Left lung (tissue), 14 donors: ENCODE measurements at places on chromosomes 2 and 18. TPM values are rescaled to one million over a fixed set of nuclear protein-coding genes. Genes with fewer than 3 reads are reported as not detected.

DLGAP1 gene
- 4.0 TPM for total RNA-seq

APCDD1 gene
- 49.0 TPM for total RNA-seq

- no peaks in the 10 kb centered on the region for H3K4me1 ChIP-seq
- DNase-seq, result no peak
- no peak overlapping the region for H3K27ac ChIP-seq
- no peaks in the 10 kb centered on the region for H3K27me3 ChIP-seq
These were observed 23.2 kb downstream of the IL1B start for GRCh38 chr2:112813280-112813966.

DNA sequence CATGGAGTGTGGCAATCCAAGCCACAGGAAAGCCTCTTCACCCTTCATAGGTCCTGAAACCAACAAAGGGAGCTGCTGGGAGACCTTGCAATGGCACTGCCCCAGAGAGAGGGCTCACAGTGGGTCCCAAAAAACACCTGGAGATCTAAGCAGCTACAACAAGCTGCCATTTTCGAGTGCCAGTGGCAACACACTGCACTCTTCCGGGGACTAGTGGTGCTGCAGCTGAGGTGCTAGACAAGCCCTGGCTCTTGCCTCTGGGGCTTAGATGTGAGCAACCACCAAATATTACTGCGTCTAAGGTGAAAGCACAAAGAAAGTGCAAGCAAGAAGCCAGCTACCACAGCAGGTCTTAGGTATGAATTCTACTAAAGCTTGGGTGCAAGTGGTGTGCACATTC lies 192.9 kb downstream of the NOL4 start:
- H3K27me3 ChIP-seq, result no peaks in the 10 kb centered on the region
- no peak for DNase-seq
- H3K27ac ChIP-seq, result no peak overlapping the region
- no peak overlapping the region for H3K4me3 ChIP-seq
- no peaks in the 10 kb centered on the region for H3K36me3 ChIP-seq

- DNase-seq, result no peak
- H3K4me3 ChIP-seq, result no peak overlapping the region
- no peaks in the 10 kb centered on the region for H3K27me3 ChIP-seq
- no peaks in the 10 kb centered on the region for H3K4me1 ChIP-seq
These were observed 8.6 kb downstream of the ALPI start for GRCh38 chr2:232464544-232464885.

DNA sequence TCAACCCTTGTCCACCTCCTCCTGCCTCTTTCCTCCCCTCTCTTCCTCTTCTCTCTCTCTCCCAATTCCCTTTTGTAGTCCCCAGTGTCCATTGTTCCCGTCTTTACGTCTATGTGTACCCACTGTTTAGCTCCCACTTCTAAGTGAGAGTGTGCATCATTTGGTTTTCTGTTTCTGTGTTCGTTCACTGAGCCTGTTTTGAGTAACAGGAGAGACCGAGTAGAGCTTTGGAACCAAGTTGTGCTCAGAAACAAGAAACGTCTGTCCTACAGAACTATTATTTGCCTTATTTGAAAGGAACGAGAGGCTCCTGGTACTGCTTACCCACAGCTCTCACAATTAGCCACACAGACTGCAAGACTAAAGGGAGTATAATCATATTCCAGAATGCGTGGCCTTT lies 50.1 kb upstream of the MAPRE2 start:
- no peaks in the 10 kb centered on the region for H3K36me3 ChIP-seq
- no peak overlapping the region for H3K27ac ChIP-seq
- no peaks in the 10 kb centered on the region for H3K27me3 ChIP-seq
- DNase-seq, result no peak
- no peak overlapping the region for H3K4me3 ChIP-seq
- no peaks in the 10 kb centered on the region for H3K4me1 ChIP-seq

GRCh38 chr2:172836347-172836821 lies 100.7 kb downstream of the RAPGEF4 start:
- no peaks in the 10 kb centered on the region for H3K27me3 ChIP-seq
- H3K4me3 ChIP-seq, result no peak overlapping the region
- no peaks in the 10 kb centered on the region for H3K4me1 ChIP-seq
- DNase-seq, result no peak

DNA sequence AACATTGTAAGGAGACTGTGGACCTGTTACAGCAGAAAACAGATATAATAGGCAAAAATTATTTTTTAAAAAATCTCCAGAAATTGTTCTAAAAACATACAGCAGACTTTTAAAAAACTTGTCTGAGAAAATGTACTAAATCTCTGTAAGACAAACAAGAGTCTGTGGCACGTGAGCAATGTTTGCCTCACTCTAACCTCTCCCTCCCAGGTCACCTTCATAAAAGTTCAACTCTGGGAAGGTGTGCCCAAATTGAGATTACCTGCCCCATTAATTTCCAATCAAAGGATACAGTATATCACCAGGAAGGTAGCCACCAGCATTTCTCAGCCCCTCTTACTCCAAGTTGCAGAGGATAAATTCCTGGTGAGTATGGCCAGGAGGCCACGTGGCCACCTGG lies 992.7 kb downstream of the TMEM182 start:
- no peak overlapping the region for H3K27ac ChIP-seq
- no peaks in the 10 kb centered on the region for H3K27me3 ChIP-seq
- no peak overlapping the region for H3K4me3 ChIP-seq
- H3K4me1 ChIP-seq, result no peaks in the 10 kb centered on the region

DNA sequence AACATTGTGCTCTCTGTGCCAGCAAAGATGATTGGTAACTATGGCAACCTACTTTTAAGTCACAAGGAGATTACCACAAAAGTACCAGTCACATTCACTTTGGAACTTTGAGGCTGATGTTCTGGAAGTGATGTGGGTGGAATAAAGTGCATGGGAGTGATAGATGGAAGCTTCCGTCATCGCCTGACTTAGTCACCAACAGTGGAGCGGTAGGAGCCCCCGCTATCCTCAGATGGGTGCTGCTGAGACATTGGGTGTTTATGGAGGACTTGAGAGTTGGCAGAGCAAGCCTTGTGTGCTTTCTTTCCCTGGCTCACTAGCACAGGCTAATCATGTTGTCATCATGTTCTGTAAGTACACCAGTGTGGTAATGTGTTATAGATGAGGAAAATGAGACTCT lies 4.6 kb downstream of the PPP1R7 start:
- no peak overlapping the region for H3K4me3 ChIP-seq
- no peaks in the 10 kb centered on the region for H3K27me3 ChIP-seq
- DNase-seq, result no peak
- peaks cover 22% of the 10 kb centered on the region for H3K4me1 ChIP-seq

GRCh38 chr2:10097352-10098148 lies 17.3 kb upstream of the CYS1 start:
- no peak overlapping the region for H3K4me3 ChIP-seq
- no peaks in the 10 kb centered on the region for H3K36me3 ChIP-seq
- no peak overlapping the region for H3K27ac ChIP-seq
- H3K27me3 ChIP-seq, result peaks cover 21% of the 10 kb centered on the region

DNA sequence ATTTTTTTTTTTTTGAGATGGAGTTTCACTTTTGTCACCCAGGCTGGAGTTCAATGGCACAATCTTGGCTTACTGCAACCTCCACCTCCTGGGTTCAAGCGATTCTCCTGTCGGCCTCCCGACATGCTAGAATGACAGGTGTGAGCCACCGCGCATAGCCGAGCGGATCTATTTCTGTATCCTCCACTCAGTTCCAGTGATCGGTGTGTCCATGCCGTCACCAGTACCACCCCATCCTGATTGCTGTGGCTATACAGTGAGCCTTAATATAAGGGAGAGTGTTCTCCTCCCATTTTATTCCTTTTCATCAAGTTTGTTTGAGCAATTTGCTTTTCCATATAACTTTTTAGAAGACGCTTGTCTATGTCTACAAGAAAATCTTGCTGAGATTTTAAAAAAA lies 35.2 kb downstream of the RFX8 start:
- no peaks in the 10 kb centered on the region for H3K4me1 ChIP-seq
- no peak overlapping the region for H3K27ac ChIP-seq
- H3K27me3 ChIP-seq, result no peaks in the 10 kb centered on the region
- DNase-seq, result no peak
- no peaks in the 10 kb centered on the region for H3K36me3 ChIP-seq
- no peak overlapping the region for H3K4me3 ChIP-seq

DNA sequence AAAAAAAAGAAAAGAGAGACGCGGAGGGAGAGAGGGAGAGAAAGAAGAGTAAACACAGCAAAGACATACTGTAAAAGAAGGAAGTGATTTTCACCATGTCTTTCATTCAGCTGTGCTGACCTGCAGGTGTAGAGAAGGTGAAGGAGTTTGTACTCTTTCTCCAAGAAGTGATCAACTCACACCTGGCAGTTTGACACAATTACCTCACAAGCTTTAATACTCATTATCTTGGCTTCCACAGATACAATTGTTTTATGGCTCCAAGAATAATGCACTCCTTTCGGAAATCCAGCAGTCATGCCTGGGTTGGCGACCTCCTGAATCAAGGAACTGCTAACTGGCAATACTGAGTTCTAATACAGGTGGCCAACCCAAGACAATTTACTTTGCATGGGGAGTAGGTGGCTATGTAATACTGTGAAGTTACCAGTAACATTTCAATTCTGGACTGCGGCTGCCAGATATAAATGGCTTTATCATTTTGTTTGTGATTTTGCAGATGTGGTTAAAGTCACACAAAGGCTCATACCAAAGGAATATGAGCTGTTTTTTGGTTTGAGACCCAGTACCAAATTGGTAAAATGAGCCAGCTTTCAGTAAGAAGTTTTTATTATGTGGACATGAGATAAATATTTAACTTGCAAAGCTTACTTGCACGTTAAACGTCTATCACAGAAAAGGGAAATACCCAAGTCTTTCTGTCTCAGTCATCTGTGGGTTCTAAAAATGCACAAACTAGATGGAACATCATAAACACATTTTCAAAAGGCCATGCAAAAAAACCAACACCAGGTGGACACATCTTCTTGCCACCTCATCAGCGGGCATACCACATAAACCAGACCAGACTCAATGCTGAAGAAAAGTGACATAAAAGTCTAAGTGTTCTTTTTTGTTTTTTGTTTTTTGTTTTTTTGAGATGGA lies 69.3 kb downstream of the NCKAP5 start:
- H3K4me3 ChIP-seq, result no peak overlapping the region
- H3K36me3 ChIP-seq, result no peaks in the 10 kb centered on the region
- H3K27me3 ChIP-seq, result no peaks in the 10 kb centered on the region
- no peaks in the 10 kb centered on the region for H3K4me1 ChIP-seq
- H3K27ac ChIP-seq, result no peak overlapping the region
